KG1 (cell line): ENCODE measurements at places on chromosomes 12 and 14.

GRCh38 chr14:104686624-104687517 is 2.5 kb upstream of the INF2 start:
- no peak for DNase-seq

DNA sequence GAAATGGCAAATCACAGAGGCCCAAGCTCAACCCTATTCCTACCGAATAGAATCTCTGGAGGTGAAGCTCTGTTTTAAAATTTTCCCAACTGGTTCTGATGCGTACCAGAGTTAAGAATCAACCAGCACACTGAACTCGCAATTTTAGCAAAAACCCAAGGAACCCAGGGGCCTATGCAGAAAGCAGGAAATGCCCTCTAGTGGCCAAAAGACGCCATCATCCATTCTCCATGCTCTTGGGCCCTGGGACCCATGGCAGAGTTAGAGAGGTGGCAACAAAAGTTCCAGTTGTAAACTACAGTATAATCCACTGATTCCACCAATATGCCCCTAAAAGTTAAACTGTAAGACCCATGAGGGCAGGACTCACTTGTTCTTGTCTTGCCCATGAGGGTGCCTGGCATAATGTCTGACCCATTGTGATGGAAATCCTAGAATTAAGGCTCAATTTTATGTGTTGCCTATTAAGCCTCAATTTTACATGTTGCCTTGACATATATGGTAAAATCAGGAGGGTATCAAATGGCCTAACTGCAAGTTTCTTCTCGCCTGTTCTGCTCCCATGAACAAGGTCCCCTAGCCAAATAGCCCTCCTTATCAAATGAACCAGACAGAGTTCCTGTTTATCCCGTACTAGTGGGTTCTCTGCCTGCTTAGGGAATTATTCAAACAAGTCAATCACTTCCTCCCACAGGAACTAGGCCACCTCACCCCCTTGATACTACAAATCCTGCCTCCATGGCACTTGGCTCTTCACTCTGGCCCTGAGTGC is 137.5 kb upstream of the CPM start:
- peak; percentile 7 for DNase-seq

DNA sequence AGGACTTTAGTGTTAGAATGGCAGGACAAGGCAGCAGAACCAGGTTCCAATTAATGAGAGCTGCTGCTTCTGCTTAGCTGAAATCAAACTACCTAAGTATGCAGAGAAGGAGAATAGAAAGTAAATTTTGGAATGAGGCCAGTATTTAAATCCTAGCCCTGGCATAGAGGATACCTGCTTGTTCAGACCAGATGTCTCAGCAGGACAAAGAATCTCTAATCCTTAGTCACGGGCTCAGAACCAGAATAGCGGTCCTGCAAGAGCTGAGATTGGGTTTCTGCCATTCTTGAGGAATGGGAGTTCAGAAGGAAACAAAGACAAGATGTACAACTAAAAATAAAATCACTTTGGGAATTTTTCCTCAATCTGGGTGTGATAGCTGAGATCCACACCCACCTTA is 550.8 kb upstream of the TMEM132C start:
- DNase-seq, result no peak

DNA sequence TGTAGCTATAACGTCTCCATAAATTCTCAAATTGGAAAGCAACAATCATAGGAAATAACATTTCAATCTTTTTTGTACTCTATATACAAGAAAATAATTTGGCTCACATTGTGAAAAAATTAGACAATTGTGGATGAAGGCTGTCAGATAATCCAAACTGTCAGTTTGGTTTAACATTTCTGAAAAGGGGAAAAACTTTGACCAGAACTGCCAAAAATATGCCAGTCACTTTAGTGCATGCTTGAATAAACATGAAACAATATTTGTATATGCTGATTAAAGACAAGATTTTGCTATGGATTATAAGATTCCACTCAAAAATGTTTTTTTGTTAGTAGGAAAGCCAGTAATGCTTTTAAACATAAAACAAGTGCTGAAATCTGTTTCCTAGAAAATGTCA is 38.9 kb downstream of the CCDC59 start:
- no peak for DNase-seq

DNA sequence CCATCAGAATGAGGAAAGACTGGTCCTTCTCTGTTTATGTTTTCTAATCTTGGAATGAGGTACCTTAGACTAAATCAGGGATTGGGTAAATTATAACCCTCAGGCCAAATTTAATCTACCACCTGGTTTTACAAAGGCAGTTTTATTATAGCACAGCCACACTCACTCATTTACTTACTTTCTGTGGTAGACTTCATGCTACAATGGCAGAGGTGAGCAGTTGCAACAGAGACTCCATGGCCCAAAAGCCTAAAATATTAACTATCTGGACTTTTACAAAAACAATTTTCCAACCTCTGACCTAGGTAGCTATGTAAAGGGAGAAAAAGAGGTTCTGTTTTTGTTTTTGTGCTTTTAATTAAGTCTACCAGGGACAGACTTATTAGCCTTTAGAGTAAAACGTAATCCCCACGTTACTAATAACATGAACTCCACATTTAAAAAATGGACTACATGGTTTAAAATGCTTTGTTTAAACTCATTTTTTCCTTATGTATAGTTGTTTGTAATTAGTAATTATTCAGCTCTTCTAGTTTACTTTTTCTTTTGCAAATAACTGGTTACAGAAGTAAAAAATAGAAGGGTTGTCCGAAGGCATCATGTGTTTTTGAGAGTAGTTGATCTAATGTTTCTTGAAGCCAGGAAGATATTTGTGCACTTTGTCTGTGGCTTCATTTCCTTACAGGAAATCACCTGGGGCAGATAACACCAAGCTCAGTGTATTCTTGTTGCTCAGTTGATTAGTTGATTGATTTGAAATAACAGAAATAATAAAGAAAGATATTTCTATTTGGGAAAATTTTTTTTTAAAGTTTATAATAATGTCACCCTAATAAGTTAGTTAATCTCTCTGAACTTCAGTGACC is 57.6 kb upstream of the ATP2B1 start:
- no peak for DNase-seq

- DNase-seq, result no peak
Observed at GRCh38 chr12:12890543-12891079, 751 bp upstream of the GPRC5A start.

GRCh38 chr14:54918427-54918826 is 15.8 kb upstream of the GCH1 start:
- DNase-seq, result no peak

- no peak for DNase-seq
Observed at GRCh38 chr12:130334937-130335336, 2.8 kb upstream of the PIWIL1 start.

- no peak for DNase-seq
Observed at GRCh38 chr12:78898416-78898815, 33.8 kb downstream of the SYT1 start.
